Cardiac muscle cell (in vitro differentiated cells and primary cell): ENCODE measurements at places on chromosomes 6 and 20. TPM values are rescaled to one million over a fixed set of nuclear protein-coding genes. Genes with fewer than 3 reads are reported as not detected.

The RWDD2A gene
- 11.0 and 13.5 TPM in 2 replicates for polyA plus RNA-seq

DNA sequence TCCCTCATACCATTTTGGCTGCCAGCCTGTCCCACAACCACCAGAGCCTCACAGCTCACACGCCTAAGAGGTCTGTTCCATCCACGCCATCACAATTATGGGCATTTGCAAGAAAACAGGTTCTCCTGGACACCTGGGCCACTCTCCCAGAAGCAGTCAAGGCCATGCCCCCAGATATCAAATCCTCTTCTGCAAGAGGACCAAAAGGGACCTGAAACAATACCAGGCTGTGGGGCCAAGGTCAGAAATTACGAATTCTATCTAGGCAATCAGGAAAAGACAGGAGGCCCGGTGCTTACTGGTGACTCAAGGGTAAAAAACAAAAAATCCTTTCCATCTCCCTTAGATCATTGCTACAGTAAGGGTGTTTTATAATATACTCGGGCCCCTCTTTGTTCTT, 69.8 kb downstream of the ZMYND8 start:
- no peak for DNase-seq

DNA sequence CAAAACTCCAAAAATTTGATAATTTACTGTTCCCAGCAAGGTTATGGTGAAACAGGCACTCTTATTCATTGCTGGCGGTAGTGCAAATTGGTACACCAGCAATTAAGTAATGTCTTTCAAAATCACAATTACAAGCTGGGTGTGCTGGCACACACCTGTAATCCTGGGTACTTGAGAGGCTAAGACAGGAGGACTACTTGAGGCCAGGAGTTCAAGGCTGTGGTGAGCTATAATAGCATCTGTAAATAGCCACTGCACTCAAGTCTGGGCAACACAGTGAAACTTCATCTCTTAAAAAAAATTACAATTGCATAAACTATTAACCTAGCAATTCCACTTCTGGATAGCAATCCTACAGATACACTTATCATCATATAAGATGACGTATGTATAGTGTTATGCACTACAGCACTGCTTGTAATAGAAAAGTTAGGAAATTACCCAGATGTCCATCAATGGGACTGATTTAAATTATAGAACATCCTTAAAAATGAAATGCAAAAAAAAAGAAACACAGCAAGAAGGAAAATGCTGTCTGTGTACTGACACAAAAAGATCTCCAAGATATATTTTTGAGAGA, 31.4 kb downstream of the NCOA6 start:
- DNase-seq = no peak

DNA sequence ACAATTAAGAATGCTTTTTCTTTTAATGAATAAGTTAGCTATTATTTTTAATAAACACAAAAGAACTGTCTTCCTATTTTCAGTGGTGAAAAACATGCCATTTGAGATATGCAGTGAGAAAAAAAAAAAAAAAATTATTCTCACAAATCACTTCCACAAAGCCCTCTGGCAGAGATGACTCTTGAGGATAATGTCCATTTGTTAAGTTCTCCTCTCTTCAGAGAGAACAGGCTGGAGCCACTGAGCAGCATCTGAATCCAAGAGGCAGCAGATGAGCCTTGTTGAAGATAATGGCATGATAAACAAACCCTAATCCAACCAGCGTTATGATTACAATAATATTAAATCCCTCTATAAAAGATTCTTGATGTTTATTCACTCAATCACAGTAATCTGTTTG, 105.0 kb downstream of the PTPRK start:
- no peak for DNase-seq

GRCh38 chr6:85452441-85452881, 2.6 kb downstream of the NT5E start:
- peak; percentile 51 for DNase-seq

GRCh38 chr6:168133687-168134559, 54.9 kb upstream of the FRMD1 start:
- no peak for DNase-seq

- DNase-seq = peak; percentile 67
Measured at GRCh38 chr20:23436681-23437080, 2.8 kb upstream of the CSTL1 start.

DNA sequence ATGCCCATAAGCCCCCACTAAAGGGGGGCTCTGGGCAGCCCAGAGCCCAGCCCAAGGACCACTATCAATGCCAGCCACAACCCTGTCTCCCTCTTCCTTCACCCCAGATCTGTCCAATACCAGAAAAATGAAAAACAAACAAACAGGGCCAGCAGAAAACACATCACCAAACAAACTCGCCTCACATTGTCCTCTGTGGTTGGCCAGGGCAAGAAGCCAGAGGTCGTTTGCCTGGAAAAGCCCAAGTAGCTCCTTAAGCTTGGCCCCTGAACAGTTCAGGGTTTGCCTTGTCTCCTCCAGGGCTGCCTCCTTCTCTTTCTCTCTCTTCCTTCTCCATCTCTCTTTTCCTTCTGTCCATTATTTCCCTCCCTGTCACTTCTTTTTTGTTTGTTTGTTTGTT, 10.1 kb upstream of the SCUBE3 start:
- no peak for DNase-seq

DNA sequence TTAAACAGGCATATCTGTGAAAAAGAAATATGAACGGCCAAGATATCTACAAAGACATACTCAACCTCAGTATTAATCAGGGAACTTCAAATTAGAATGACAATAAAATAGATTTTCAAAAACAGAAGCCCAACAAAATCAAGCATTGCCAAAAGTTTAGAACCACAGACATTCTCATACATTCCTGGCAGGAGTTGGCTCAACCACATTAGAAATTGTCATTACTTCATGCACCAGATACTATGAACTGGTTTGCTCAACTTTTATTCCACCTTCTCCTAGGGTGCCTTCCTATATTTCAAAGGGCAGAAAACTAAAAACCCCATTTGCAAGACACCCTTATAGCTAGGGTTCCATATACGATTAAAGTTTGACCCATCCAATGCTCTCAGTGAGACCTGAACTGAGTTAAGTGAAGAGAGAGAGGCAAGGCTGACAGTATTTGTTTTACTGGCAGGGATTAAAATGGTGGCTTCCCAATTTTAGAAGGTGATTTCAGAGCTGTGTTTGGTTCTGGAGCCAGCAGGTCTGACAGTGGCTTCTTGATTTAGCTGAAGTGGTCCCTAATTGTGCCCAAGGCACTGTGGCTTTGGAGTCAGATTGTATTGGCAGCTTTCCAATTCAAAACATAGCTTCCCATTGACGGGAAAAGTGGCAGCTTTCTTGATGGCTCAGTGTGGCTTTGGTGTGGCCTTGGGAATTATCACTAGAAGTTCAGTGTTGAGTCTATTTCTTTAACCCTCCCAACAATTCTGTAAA, 77.1 kb upstream of the CDYL start:
- DNase-seq = no peak
